ENCODE measurements at places on chromosomes 7 and 10.

GRCh38 chr10:16732376-16732775, 84.8 kb downstream of the RSU1 start:
- no peak for DNase-seq

DNA sequence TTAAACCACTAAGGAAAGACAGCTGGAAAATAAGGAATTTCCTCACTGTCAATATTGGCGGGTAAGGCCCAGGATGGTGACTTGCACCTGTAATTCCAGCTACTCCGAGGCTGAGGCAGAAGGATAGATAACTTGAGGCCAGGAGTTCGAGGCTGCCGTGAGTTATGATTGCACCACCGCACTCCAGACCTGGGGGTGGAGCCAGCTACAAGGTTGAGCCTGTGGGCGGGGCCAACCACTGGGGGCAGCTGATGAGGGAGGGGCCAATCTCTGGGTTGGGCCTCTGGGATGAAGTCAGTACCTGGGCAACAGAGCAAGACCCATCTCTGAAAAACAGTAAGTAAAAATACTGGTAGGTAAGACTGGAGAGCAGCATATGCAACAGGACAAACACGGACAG, 80.1 kb upstream of the ADO start:
- DNase-seq, result no peak

DNA sequence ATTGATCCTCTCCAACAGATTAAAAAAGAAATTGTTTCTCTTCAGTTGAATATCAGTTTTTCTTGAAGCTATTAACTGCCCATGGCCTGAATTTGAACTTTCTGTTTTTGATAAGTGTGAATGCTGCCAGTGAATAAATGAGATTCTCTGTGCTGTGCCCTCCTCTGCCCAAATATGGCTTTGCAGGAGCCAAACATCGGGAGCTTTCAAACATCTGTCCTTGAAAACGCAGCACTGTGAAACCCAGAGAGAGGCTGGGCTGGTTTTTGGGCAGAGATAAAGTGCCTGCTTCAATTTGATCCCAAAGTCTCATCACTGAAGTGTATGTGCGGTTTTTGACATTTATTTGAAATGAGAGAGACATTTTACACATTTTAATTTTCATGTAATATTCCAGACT, 268.3 kb upstream of the SHH start:
- DNase-seq, result no peak

DNA sequence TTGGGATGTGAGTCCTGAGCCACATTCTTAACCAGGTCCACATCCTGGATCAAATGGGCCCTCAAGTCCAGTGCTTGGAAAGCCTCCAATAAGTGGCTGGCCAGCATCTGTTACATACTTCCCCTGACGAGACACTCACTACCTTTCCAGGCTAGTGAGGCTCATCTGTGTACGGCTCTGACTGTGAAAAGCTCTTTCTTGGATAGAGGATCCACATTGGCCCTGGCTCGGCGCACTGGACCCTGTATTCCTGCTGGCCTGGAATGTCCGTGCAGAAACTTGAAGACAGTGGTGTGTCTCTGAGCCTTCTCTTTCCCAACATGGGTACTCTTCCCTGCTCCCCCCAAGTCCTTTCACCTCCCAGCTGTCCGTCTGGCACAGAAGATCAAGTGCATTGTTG, 35.5 kb downstream of the MYL10 start:
- DNase-seq, result no peak

DNA sequence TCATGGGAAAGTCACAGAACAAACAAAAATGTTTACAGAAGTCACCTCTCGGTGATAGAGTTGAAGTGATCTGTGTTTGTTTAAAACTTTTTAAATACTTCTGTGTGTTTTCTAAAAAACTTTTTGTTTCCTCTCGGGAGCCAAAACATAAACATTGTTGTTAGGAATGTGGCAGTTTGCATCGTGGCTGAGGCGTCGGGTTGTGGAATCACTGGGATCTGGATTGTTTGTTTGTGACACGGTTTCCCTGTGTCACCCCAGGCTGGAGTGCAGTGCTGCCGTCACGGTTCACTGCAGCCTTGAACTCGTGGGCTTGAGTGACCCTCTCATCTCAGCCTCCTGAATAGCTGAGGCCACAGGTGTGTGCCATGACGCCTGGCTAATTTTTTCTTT, 29.0 kb upstream of the SUN1 start:
- no peak for DNase-seq

GRCh38 chr10:51029172-51029641, 45.1 kb upstream of the PRKG1 start:
- no peak for DNase-seq

DNA sequence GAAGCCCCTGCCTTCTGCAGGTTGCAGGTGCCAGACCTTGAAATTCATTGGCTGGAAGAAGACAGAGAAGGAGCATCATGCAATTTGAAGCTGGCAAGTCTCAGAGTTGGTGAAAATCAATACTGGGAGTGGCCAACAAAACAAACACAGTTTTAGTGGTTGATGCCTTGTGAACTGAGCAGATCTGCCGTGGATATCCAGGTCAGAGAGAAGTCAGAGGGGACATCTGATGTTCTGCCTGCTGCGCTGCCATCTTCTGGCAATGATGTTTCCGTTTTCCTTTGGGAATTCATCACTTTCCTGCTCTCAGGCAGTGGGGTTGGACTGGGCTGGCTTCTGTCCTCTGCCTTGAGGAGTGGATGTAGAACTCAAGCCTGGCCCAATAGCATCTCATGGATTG, 132.0 kb downstream of the RPS24 start:
- no peak for DNase-seq

GRCh38 chr10:117805139-117805538, 241.6 kb downstream of the RAB11FIP2 start:
- no peak for DNase-seq

DNA sequence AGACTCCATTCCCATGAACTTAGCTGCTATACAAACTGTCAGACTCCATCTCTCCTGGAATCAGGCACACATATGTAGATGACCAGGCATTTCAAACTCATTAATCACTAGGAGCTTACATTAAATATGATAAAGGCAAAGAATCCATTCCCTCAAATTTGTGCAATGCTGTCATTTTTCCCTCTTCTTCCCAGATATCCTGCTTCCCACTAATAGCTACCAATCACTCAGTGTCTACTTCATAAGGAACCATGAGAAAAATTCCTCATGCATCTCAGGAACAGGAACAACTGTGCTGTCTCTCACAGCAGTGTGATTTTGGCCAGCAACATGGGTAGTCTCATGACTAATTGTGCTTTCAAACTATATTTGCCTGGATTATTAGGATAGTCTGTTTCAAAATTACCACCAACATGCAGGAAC, 133.9 kb downstream of the DKK1 start:
- DNase-seq, result no peak

- DNase-seq, result no peak
These were observed 44.8 kb upstream of the ORC5 start for GRCh38 chr7:104252409-104253134.

DNA sequence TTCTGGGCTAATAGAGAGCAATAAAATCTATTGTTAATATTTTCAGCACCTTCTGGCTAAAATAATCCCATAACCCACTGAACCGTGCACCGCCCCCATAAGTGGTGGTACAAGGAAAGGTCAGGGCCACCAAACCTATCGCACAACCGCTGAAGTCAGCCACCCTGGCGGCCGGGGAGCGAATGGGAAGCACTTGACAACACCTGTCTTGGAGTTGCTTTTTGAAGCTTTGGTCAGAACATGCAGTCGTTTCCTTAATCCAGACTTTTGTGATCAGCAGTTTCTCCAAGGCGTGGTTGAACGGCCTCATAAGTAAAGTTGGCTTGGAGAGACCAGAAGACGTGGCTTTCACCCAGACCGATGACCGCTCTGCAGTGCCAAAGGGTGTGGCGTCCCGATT, 97.4 kb downstream of the DNAJB6 start:
- DNase-seq, result no peak

DNA sequence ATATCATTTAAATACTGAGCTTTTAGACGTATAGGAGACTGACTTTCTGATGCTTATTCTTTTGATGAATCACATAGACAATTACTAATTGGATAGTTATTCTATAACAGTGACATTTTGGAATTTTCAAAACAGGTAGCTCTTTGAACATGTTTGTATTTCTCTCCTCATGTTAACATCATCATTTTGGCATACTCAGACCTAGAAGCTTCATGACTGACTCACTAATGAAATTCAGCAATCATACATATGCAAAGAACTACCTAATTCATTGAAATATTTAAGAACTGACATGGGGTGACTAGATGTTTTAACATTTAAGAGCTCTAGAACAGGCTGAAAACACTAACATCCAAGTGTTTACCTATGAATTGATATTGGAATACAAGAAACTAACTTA, 192.3 kb downstream of the VTI1A start:
- no peak for DNase-seq

- DNase-seq, result no peak
These were observed 8.6 kb downstream of the SGCE start for GRCh38 chr7:94647295-94647694.

DNA sequence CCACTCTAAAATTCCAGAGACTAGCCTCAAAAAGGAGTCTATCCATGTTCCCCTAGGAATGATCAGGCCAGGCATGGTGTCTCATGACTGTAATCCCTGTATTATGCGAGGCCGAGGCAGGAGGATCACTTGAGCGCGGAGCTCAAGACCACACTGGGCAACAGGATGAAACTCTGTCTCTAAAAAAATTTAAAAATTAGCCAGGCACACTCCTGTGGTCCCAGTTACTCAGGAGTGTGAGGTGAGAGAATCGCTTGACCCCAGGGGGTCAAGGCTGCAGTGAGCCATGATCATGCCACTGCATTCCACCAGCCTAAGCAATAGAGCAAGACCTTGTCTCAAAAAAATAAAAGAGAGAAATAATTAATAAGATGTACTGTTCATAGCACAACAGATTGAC, 256.8 kb downstream of the KCND2 start:
- DNase-seq, result no peak

GRCh38 chr7:136389933-136390332, 412.8 kb upstream of the MTPN start:
- DNase-seq, result no peak

Data from activated T-helper 2 cell treated with anti-CD3 and anti-CD28 coated beads, Interferon-gamma antibody, Interleukin-2, Interleukin-4, amounts not matched to agents 10 μg/mL and 5 μg/mL and 100 μg/mL, durations not matched to agents 14 hours and 24 hours and 36 hours (primary cell).